Stimulated activated CD8-positive, alpha-beta memory T cell treated with anti-CD3 and anti-CD28 coated beads, Interleukin-4, amount 100 ng/mL, for 1 hour (primary cell): ENCODE measurements at places on chromosomes 5 and 9.

DNA sequence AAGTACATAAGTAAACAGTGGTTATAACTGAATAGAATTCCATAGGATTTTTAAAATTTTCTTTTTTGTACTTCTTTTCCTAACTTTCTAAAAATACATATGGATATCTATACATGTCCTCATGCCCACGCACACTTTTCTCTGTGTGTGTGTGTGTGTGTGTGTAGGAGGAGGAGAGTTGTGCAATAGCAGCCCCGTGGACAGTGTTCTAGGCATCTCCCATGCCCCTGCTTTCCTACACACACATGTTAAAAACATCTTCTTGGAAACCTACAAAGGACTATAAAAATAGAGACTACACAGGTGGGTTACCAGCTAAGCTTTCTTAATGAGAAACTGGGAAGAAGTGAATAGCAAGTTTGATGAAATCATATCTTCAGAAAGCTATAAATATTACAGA is 19.8 kb upstream of the HEXB start:
- DNase-seq, result no peak

GRCh38 chr9:76996700-76997099 is 22.8 kb upstream of the FOXB2 start:
- DNase-seq, result no peak

DNA sequence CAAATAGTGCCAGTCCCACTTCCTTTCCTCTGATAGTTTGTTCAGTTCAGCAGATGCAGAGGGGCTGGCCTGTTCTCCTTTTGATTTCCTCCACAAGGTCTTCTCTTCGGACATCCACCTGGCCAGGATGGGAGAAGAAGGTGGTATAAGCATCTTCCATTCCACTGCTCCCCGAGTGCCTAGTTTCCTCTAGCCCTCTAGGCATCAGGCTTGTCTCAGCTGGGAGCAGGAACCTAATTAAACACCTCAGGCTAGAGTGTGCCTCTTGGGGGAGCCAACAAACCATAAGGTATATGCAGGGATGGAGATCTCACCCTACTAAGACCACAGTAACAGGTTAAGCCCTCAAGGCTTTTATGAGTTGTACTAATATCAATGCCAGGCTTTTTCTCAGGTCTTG is 835 bp upstream of the DND1 start:
- DNase-seq, result no peak

- DNase-seq, result no peak
These were observed 146.9 kb downstream of the GOLPH3 start for GRCh38 chr5:32027093-32027716.

GRCh38 chr9:82526577-82526976 is 536.4 kb downstream of the RASEF start:
- DNase-seq, result no peak

DNA sequence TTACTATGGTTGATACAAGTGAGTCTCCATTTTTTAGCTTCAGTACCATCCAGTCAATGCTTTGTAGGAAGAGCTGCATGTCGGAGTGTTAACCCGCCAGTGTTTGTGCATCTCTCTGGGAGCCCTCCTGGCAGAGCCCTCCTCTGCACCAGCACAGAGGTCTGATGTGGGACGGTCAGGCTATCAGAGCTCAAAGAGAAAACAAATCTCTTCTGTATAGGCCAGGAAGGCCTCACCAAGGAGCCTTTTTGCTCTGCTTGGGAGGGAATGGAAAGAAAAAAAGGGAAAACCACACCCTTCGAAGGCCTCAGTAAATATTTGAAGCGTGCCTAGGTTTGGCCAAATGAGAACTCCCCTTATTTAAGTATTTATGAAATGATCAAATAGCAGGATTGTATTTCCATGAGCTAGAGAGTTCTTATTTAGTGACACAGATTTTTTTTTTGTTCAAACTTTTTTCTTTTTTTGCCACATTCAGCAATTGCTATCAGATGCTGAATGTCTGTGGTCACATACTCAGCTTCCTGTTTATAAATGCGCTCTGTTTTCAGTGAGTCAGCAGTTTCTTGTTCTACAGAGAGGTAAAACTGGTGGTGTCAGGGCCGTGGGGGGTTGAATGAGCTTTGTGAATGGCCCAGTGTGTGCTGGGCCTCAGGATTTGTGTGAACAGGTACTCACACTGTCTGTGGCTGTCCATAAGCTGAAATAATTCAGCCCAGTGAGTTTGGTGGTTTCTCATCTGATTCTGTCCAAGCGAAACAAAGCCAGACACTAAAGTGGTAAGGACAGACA is 226.6 kb downstream of the SNX18 start:
- no peak for DNase-seq

DNA sequence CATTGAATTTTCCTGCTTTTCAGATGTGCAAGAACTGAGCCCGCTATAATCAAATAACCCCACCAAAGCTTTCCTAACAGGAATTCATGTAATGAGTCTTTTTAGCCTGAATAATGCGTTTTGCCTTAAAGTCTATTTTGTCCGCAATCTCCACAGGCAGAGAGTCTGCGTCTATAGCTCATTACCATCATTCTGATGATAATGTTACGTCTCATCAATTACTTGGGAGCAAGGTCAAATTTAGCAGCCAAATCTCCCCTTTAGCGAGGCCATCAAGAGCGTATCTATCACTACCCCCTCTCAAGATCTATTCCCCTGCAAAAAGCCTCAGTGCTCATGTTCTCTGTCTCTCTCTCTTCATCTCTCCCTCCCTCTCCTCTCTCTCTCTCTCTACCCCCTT is 416.1 kb downstream of the ZSWIM6 start:
- DNase-seq, result no peak

DNA sequence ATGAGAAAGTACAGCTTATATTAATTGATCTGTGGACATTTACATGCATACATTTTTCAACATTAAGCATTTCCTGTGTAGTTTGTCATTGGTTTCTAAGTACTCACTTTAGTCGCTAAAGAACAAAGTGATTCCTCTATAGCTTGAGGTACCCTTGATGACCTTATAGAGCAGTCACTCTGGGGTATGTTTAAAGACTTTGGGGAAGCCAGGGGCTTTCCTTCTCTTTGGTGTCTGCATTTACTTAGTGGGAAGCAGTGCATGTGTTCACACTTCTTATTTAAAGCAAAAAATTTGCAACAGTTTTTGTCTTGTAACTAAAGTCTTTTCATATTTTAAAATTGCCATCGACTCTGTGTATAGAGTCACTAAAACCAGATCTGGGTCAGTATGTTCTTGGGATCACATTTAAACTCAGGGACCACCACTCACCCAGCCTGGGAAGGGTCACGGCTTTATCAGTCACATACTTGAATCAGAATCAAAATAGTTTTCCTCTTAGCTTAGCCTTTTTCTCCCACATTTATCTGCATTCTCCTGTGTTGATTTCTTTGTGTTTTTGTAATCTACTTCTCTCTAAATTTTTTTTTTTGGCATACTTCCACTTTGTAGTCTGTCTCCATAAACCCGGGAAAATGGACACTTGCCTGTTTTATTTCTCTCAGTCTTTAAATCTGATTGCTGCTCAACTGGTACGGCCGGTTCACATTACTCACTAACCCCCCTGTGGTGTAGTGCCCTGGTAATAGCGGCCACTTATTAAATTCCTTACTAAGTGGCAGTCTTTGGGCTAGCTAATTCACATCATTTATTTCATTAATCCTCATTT is 143.9 kb upstream of the FBN2 start:
- DNase-seq, result no peak

DNA sequence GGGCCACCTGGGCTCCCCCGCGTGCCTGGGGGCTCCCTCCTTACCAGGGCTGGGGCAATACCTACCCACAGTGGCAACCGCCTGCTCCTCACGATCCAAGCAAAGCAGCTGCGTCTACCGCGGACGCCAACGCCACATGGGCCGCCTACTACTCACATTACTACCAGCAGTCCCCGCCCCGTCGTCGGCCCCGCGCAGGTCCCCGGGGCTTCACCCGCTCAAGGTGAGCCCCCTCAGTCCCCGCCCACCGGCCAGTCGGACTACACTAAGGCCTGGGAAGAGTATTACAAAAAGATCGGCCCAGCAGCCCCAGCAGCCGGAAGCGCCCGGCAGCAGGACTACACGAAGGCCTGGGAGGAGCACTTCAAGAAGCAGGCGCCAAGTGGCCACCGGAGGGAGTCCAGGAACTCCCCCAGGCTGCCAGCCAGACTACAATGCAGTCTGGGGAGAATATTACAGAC is 106.0 kb upstream of the MTAP start:
- DNase-seq, result no peak

DNA sequence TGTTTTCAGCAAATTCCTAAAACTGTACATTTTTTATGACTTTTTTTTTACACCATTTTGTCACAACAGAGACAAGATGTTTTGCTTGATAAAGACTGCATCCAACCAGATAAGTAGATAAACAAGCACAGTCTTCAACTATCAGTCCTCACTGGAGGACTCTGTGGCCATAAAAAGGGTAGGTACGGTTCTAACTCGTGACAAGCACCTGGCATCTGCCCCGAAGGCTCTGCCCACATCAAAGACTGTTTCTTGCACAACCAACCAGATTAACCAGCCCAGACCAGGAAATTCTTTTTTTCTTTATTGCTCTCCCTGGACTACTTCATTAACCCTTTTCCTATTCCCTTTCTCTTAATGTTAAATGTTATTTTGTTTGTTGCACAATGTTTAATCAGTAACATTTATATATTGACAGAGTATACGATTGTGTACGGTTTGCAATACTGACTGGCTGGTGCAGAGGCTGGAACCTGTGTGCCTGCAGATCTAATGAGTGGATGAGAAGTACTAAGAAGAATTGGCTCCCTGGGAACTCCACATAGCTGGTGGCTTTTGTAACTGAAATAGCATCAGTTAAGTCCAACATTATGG is 74.1 kb downstream of the SERINC5 start:
- DNase-seq, result no peak

GRCh38 chr5:150062216-150062922 is 24.0 kb downstream of the CSF1R start:
- DNase-seq, result no peak

DNA sequence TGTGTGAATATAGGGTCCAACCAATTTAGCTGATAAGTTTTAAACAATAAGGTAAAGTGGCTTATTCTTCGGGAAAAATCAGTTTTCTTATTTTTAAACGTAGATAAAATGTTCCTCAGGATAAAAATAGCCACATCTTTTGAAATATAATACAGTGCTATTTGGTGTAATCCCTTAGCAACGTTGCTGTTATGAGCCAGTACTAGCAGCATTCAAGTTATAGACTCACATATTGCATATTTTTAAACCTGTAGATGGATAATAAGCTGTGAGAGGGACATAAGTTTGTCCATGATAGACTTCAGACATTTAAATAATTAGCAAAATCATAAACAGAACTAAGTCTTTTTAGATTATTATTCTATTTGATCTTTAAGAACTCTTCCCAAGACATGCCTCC is 6.3 kb downstream of the PDE4D start:
- no peak for DNase-seq

DNA sequence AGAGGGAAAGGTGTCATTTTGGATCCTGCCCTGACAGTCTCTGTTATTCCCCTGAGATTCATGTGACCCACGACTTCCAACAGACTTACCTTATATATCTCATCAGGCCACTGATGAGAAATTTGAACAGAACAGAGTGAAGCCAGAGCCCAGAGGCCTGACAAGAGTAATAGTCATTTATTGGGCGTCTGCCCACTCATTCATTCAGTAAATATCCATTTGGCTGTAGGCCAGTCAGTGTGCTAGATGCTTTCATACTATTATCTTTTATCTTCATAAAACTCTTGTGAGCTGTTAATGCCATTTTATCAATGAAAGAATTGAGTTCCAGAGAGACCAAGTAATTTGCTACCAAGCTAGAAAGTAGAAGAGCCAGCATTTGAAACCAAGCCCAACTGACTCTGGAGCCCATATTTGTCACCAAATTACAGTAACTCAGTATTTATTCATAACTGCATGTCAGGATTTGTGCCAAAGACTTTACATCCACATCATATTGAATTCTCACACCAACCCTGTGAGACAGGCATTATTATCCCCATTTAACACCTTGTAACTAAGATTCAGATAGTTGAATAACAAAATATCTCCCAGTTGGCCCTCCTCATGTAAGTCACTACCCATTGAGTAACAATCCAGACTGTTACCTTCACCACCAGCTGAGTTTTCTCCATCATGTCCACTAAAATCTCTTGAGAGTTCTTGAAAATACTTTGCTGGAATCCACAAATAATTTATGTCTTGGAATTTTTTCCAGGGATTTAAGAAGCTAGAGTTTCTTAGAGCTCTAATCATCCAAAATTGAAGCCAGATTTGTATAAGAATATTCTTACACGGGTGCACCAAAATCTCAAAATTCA is 2.5 kb downstream of the PTPDC1 start:
- DNase-seq, result no peak

GRCh38 chr9:118959366-118959765 is 409.9 kb downstream of the BRINP1 start:
- no peak for DNase-seq

DNA sequence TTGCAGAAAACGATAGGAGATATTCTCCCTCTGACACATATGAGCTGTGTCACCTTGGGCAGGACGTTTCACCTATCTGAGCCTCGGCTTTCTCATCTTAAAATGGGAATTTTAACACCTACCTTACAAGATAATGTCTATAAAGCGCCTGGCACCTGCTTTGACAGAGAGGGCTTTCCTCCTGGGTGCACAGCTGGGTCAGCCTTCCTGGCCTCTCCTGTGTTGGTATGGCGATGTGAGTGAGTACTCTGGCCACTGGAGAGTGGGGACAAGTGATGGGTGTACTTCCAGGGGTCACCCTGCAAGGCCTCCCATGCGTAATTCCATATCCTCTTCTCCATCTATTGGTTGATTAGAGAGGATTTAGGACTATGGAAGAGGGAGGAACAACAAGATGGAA is 113.1 kb upstream of the SMIM23 start:
- no peak for DNase-seq

DNA sequence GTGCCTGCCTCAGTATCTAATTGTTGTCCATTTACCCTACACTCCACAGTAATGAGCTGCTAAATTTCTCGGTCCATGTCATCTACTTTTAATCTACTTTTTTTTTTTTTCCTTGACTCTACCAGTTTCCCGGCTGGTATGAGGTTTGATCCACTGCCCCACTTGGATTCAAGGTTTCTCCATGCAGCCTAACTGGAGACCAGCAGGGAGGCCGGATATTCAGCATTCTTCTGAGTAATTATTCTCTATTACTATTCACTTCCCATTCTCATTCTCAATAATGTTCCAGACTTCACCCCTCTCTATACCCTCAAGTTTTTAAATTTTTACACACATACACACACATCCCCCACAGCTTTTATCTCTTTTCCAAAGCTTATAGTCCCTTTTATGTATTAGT is 51.0 kb upstream of the SUSD1 start:
- no peak for DNase-seq

- no peak for DNase-seq
These were observed 63.2 kb upstream of the CTXN3 start for GRCh38 chr5:127585661-127586060.
